ENCODE measurements at places on chromosomes 5 and 9. TPM values are rescaled to one million over a fixed set of nuclear protein-coding genes. Genes with fewer than 3 reads are reported as not detected.
A peak's percentile ranks its signal among the peaks of the same experiment; 100 is the strongest.

- H3K4me3 ChIP-seq = no peak overlapping the region
- H3K27me3 ChIP-seq = no peaks in the 10 kb centered on the region
- no peak for DNase-seq
- H3K27ac ChIP-seq = no peak overlapping the region
- no peaks in the 10 kb centered on the region for H3K36me3 ChIP-seq
- H3K4me1 ChIP-seq = no peaks in the 10 kb centered on the region
Measured at GRCh38 chr5:122184676-122185255, 55.4 kb downstream of the ZNF474 start.

DNA sequence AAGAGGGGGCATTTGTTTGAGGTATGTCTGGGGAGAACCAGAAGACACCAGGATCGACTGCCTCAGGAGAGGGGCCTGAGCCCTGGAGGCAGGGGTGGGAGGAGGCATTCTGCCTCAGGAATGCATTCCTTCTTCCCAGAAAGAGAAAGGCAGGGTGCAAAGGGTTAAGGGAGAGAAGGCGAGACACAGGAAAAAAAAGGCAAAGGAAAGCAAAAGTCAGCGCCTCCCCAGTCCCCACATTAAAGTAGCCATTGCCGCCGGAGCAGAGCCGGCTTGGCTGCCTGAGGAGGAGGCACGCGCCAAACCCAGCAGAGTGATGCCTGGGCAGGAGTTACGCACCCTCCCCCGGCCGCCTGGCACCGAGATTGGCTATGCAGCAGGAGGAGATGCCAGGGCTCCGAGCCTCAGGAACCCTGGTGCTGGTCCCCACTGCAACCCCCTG, 123.8 kb upstream of the PHYKPL start:
- H3K4me3 ChIP-seq = no peak overlapping the region
- no peak overlapping the region for H3K27ac ChIP-seq
- no peak for DNase-seq
- no peaks in the 10 kb centered on the region for H3K4me1 ChIP-seq

DNA sequence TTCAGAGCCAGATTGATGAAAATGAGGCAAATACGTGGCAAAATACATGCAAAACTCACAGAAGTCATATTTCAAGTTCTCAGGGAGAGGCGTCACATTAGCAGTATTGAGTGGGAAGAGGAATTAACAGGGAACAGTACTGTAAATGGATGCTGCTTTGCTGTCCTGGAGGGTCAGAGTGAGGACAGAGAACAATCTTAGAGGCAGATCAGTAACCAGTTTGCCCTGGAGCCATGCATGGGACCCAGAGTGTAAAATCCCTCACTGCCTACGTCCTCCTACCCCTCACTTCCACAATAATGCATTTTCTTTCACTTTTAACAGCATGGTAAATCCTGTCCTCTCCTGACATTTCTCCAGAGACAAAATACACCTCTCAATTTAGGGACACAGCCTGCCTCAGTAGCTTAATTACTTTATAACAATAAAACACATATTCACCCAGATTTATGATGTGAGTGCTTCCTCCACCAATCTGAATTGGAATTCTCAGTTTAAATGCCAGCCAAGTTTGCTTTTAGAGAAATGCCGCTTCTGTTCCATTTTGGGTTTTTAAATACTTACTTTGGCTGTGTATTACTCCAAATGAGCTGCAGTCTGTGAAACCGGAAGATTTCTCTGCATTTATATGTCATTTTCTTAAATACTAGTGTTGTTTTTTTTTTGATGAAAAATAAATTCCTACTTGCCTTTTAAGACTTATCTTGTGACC, 70.0 kb downstream of the LMNB1 start:
- H3K36me3 ChIP-seq = no peaks in the 10 kb centered on the region
- no peak overlapping the region for H3K4me3 ChIP-seq
- H3K4me1 ChIP-seq = peaks cover 28% of the 10 kb centered on the region
- H3K27me3 ChIP-seq = no peaks in the 10 kb centered on the region

DNA sequence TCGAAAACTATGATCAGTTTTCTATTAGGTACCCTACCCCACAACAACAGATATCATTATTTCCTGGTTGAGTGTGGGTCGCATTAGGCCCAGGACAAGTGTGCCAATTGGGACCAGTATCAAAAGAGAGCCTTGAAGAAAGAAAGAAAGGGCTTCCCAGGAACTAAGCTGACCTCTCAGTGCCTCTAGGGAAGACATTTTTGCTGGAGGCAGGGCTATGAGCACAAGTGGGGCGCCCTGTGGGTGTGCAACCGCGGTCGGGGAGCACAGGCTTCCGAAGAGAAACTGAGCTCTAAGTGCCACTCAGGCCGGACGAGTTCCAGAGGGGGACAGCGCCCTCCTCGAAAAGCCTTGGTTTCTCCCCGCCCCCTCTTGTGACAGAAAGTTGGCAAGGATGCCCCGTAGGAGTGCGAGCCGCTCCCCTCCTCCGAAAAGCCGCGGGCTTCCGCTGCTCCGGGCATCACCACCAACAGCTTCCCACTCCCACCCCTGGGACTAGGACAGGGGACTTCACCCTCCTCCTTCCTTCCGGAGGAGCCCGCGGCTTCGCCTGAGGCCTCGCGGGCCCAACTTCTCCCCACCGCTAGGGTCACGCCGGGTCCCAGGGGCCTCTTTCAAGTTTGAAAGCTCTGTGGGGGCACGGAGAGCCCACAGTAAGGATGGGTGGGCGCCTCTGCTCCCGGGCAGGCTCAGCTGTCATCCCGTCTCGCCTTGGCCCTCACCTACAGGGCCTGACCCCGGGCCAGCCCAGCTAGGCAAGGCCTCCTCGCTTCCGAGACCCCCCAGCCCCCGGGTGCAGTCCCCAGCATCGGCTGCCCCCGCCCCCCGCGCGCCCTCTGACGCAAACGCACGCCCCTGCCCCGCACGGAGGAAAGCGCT, 2.0 kb downstream of the NR2F1-AS1 start:
- H3K4me3 ChIP-seq = no peak overlapping the region
- peaks cover 35% of the 10 kb centered on the region for H3K4me1 ChIP-seq
- no peak overlapping the region for H3K27ac ChIP-seq
- no peaks in the 10 kb centered on the region for H3K36me3 ChIP-seq
- DNase-seq = no peak
- H3K27me3 ChIP-seq = peaks cover 62% of the 10 kb centered on the region

DNA sequence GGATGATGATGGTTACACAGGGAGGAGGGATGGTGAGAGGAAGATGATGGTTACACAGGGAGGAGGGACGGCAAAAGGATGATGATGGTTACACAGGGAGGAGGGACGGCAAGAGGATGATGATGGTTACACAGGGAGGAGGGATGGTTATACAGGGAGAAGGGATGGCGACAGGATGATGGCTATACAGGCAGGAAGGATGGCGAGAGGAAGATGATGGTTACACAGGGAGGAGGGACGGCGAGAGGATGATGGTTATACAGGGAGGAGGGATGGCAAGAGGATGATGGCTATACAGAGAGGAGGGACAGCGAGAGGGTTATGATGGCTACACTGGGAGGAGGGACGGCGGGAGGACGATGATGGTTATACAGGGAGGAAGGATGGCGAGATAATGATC, 64.1 kb upstream of the FCN1 start:
- no peaks in the 10 kb centered on the region for H3K4me1 ChIP-seq
- no peak overlapping the region for H3K4me3 ChIP-seq
- H3K36me3 ChIP-seq = no peaks in the 10 kb centered on the region
- H3K27ac ChIP-seq = no peak overlapping the region
- no peak for DNase-seq

DNA sequence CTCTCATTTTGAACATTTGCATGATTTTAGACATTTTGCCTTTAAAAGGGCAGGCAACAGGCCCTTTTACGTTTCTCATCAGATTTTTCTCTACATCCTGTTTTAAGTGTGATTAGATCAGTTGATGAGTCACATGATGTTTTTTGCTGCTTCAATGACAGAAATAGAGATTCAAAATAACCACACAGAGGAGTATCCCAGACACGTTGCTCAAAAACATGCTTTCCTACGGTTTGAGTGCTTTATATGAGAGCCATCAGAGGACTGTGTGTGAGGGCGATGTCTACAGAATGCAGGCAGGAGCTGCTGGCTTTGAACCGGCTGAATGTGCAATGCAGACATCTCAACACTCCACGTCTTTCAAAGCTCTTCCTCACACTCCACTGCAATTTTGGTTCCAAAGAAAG, 42.1 kb downstream of the OTULIN start:
- H3K36me3 ChIP-seq = peaks cover 10% of the 10 kb centered on the region
- peak overlapping the region; percentile 72 for H3K27ac ChIP-seq
- peak; percentile 78 for DNase-seq
- H3K4me1 ChIP-seq = peaks cover 75% of the 10 kb centered on the region

DNA sequence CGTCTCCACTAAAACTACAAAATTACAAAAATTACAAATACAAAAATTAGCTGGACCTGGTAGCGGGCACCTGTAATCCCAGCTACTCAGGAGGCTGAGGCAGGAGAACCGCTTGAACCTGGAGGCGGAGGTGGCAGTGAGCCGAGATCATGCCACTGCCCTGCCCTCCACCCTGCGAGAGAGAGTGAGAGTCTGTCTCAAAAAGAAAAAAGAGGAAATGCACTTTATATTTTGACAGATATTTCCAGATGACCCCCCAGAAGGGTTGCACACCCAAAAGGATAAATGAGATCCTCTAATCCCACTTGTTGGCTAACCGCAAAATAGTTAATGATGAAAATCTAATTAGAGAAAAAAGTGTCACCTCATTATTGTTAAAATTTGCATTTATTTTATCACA, 2.2 kb downstream of the HSDL2 start:
- H3K4me3 ChIP-seq = no peak overlapping the region
- H3K4me1 ChIP-seq = peaks cover 20% of the 10 kb centered on the region
- no peaks in the 10 kb centered on the region for H3K27me3 ChIP-seq
- H3K27ac ChIP-seq = no peak overlapping the region

DNA sequence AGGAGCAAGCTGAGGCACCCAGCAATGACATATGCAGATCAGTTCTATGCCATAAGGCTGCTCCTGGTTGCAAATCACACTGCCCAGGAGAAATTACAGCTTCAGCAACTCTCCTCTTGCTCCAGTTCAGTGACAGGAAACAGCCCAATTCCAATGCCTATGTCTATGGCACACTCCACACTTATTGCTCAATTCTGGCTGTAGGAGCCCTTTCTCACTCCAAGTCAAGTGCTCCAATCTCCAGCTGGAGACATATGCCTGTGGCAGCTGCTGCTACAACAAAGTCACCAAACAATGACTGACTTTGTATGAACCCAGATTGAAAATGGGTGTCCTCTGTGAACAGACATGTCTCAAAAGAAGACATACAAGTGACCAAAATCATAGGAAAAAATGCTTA, 31.8 kb upstream of the PLCXD3 start:
- H3K4me1 ChIP-seq = no peaks in the 10 kb centered on the region
- no peak overlapping the region for H3K27ac ChIP-seq
- no peak for DNase-seq
- H3K27me3 ChIP-seq = no peaks in the 10 kb centered on the region
- no peaks in the 10 kb centered on the region for H3K36me3 ChIP-seq

DNA sequence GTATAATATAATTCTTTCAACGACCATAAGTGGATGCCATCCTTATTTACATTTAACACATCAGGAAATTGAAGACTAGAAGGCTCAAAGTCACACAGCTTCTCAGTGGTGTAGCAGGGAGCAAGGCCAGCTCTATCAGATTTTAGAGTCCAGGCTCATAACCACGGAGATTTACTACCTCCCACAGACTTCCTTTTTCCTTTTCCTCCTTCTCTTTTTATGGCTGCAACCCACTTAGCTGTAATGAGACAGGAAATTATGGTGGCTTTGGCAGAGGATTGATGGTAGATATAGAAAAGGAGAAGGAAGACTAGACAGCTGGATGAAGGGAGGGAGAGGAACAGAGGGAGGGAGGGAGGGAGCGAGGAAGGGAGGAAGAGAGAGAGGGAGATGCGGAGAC, 47.4 kb downstream of the SPEF2 start:
- H3K36me3 ChIP-seq = no peaks in the 10 kb centered on the region
- no peak for DNase-seq

GRCh38 chr5:7894860-7895259, 25.9 kb downstream of the MTRR start:
- peaks cover 28% of the 10 kb centered on the region for H3K36me3 ChIP-seq
- DNase-seq = no peak
- H3K4me1 ChIP-seq = no peaks in the 10 kb centered on the region
- no peaks in the 10 kb centered on the region for H3K27me3 ChIP-seq

DNA sequence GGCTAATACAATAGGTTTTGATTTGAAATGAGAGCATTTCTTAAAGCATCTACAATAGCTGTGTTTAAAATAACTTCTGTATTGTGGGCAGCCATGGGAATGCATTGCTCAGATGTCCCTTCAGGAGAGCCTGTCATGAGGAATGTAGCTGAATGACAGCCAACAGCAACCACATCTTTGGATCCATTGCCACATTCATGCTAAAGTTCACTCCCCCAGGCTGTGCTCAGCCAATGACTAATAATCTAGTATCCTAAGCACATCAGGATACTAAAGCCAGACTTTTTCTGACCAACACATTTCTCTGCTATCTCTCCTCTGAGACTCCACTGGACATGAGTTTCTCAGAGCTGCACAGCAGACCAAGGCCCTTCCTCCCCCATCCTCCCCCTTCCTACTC, 45.5 kb downstream of the HTR1A start:
- no peak overlapping the region for H3K27ac ChIP-seq
- no peaks in the 10 kb centered on the region for H3K36me3 ChIP-seq
- H3K4me1 ChIP-seq = no peaks in the 10 kb centered on the region
- DNase-seq = no peak
- H3K4me3 ChIP-seq = no peak overlapping the region
- no peaks in the 10 kb centered on the region for H3K27me3 ChIP-seq

DNA sequence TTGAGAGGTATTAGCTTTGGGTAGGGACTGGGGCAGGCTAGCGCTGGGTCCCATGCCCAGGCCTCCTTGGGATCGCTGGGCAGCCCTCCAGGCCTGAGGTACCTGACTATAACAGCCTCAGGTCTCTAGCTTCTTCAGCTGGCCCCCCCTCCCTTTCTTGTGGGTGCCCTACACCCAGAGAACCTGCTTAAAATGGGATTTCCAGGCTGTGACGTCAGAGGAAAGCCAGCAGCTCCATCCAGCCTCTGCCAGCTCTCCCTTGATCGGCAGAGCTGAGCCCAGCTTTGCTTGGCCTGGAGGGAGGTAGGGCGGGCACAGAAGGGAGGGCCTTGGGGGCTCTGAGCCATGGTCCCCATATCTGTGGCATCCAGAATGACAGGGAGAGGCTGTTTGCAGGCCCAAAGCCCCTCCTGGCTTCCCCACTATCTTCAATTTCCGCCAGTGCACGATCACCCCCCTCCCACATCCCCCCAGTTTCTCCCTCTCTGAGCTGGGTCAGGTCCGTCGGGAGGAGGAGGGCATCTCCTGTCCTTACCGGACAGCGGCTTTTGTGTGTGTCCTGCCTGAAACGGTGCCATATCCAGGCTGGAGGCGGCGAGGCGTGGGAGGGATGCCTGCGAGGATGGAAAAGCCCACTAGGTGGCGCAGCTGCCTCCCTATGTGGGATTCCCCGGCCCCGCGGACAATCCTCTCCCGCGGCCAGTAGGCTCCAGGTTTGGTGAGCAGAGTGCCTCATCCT, 10.8 kb downstream of the REEP2 start:
- peaks cover 7% of the 10 kb centered on the region for H3K4me1 ChIP-seq
- no peaks in the 10 kb centered on the region for H3K27me3 ChIP-seq
- no peak overlapping the region for H3K4me3 ChIP-seq
- peak; percentile 50 for DNase-seq
- no peak overlapping the region for H3K27ac ChIP-seq
- H3K36me3 ChIP-seq = no peaks in the 10 kb centered on the region

- H3K4me1 ChIP-seq = peaks cover 19% of the 10 kb centered on the region
- DNase-seq = peak; percentile 65
- peak overlapping the region; percentile 19 for H3K27ac ChIP-seq
Measured at GRCh38 chr9:111937781-111938426, 41.3 kb downstream of the UGCG start.

Gene AK3
- total RNA-seq = 28.3 TPM

Gene GBGT1
- 3.4 TPM for total RNA-seq

Gene GPR151
- total RNA-seq = not detected

Gene EFNA5
- total RNA-seq = not detected

Data from naive thymus-derived CD4-positive, alpha-beta T cell (primary cell).